ENCODE measurements at places on chromosomes 12 and 14. TPM values are rescaled to one million over a fixed set of nuclear protein-coding genes. Genes with fewer than 3 reads are reported as not detected.

The FLRT2 gene
- 0.69 TPM for polyA plus RNA-seq

The LRP1-AS gene
- polyA plus RNA-seq = not detected

The TMEM119 gene
- 16.9 TPM for polyA plus RNA-seq

The ACTN1 gene
- polyA plus RNA-seq = 20.1 TPM

The KERA gene
- polyA plus RNA-seq = not detected

The P2RX2 gene
- polyA plus RNA-seq = not detected

The PROX2 gene
- polyA plus RNA-seq = not detected

The SYCP3 gene
- polyA plus RNA-seq = not detected

The KLRC3 gene
- polyA plus RNA-seq = not detected

The NOS1 gene
- polyA plus RNA-seq = not detected

The ZC2HC1C gene
- polyA plus RNA-seq = 4.6 TPM

The AKAP5 gene
- polyA plus RNA-seq = 2.0 TPM

The HNF1A gene
- polyA plus RNA-seq = 13.2 TPM

The ACOT6 gene
- polyA plus RNA-seq = not detected

The PRH2 gene
- not detected for polyA plus RNA-seq

The ITGA7 gene
- 1.8 TPM for polyA plus RNA-seq

The MYH7 gene
- 11.6 TPM for polyA plus RNA-seq

The MFAP5 gene
- 7.2 TPM for polyA plus RNA-seq

The SLC4A8 gene
- under 0.01 TPM for polyA plus RNA-seq

The SDR9C7 gene
- polyA plus RNA-seq = not detected

The SIRT4 gene
- polyA plus RNA-seq = 1.2 TPM

The TOMM20L gene
- 0.25 TPM for polyA plus RNA-seq

The BDKRB1 gene
- polyA plus RNA-seq = 4.2 TPM

All from sigmoid colon (tissue), 7 donors.